ENCODE measurements at places on chromosomes 2 and 18.

DNA sequence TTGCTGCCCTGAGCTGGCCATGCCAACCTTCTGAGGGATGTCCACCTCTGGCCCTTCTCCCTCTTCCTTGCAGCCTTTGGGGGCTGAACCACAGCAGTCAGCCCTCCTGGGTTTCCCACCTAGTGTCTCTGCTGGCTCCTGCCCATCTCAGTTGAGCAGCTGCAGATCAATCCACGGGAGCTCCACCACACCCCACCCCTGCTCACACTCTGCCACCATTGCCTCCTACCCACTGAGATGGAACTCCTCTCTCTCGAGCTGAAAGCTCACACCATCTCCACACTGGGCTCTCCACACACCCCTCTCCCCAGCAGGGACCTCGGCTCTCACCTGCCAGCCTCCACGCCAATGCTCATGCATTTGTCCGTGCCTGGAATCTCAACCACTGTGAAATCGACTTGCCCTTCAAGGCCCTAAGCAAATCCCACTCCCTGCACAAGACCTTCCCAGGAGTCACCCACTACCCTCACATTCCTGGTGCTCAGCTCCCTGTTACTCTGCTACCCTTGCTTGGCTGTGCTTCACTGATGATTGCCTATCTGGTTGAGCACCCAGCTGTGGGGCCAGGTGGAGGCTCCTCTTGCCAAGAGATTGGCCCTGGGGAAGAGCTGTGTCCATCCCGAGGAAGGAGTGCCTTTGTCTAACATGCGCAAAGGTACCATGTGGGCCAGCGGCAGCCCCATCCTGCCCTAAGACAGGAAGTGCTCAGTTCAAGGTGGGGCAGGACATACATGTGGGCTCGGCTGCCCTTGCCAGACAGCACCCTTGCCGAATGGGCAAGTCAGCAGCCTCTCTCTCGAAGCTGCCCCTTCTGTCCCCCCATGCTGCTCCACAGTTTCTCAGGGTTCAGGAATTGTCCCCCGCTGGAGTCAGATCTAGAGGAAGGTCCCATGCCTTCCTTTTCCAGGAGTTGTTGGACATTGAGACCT lies 208.7 kb downstream of the CYP26B1 start:
- H3K4me1 ChIP-seq, result peaks cover 5% of the 10 kb centered on the region
- no peak for DNase-seq
- no peak overlapping the region for H3K4me3 ChIP-seq
- no peaks in the 10 kb centered on the region for H3K36me3 ChIP-seq
- H3K27me3 ChIP-seq, result peaks cover 7% of the 10 kb centered on the region
- H3K27ac ChIP-seq, result no peak overlapping the region

DNA sequence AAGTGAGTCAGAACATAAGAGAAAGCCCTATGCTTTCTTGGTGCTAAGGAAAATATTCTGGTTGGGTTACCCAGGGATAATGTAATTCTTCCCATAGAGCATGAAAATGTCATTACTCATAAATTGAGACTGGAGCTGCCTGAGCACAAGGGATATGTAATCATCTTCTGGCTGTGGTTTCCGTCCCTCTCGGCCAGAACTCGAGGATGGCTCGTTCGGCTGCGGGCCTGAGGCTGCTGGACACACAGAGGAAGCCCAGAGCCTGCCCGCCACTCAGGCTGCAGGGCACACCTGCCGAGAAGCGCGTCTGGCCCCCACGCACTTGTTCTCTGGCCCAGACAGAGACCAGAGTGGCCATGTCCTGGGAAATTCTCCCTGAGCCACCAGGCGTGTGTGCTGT lies 104.9 kb downstream of the ASAP2 start:
- peak overlapping the region; percentile 82 for H3K27ac ChIP-seq
- peaks cover 34% of the 10 kb centered on the region for H3K4me1 ChIP-seq
- H3K4me3 ChIP-seq, result no peak overlapping the region
- no peaks in the 10 kb centered on the region for H3K36me3 ChIP-seq

GRCh38 chr2:68236876-68237275 lies 15.5 kb downstream of the PPP3R1 start:
- no peaks in the 10 kb centered on the region for H3K36me3 ChIP-seq
- no peak for DNase-seq
- H3K27ac ChIP-seq, result no peak overlapping the region
- no peak overlapping the region for H3K4me3 ChIP-seq

- DNase-seq, result peak; percentile 14
- H3K27me3 ChIP-seq, result no peaks in the 10 kb centered on the region
- no peak overlapping the region for H3K27ac ChIP-seq
- peaks cover 9% of the 10 kb centered on the region for H3K4me1 ChIP-seq
- no peak overlapping the region for H3K4me3 ChIP-seq
Observed at GRCh38 chr2:190530248-190530900, 4.1 kb downstream of the NEMP2 start.

DNA sequence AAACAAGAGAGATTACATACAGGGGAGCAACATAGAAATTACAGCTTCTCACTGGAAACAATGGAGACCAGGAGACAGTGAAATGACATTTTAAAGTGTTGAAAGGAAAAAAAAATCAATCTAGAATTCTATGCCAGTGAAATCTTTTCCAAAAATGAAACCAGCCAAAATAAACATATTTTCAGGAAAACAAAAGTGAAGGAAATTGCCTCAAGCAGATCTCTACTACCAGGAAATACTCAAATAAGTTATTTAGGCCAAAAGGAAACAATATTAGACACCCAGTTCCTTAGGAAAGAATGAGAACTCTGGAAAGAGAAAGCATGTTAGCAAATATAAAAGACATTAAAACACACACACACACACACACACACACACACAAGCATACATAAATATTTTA lies 339.9 kb upstream of the NCKAP5 start:
- no peaks in the 10 kb centered on the region for H3K36me3 ChIP-seq
- DNase-seq, result no peak
- H3K4me1 ChIP-seq, result no peaks in the 10 kb centered on the region
- no peak overlapping the region for H3K4me3 ChIP-seq
- no peak overlapping the region for H3K27ac ChIP-seq
- no peaks in the 10 kb centered on the region for H3K27me3 ChIP-seq

- H3K27me3 ChIP-seq, result peaks cover 86% of the 10 kb centered on the region
- no peaks in the 10 kb centered on the region for H3K4me1 ChIP-seq
- no peak for DNase-seq
- H3K4me3 ChIP-seq, result no peak overlapping the region
- H3K27ac ChIP-seq, result no peak overlapping the region
- no peaks in the 10 kb centered on the region for H3K36me3 ChIP-seq
Observed at GRCh38 chr2:222284466-222284865, 14.3 kb downstream of the PAX3 start.

GRCh38 chr18:2310886-2311285 lies 260.4 kb downstream of the METTL4 start:
- H3K27ac ChIP-seq, result no peak overlapping the region
- H3K4me3 ChIP-seq, result no peak overlapping the region
- H3K4me1 ChIP-seq, result no peaks in the 10 kb centered on the region
- H3K27me3 ChIP-seq, result no peaks in the 10 kb centered on the region

GRCh38 chr2:25557179-25558036 lies 116.0 kb downstream of the DTNB start:
- no peaks in the 10 kb centered on the region for H3K36me3 ChIP-seq
- H3K4me1 ChIP-seq, result no peaks in the 10 kb centered on the region
- H3K4me3 ChIP-seq, result no peak overlapping the region
- no peak for DNase-seq
- H3K27me3 ChIP-seq, result no peaks in the 10 kb centered on the region

GRCh38 chr2:170339322-170339721 lies 161.4 kb downstream of the MYO3B start:
- H3K4me3 ChIP-seq, result no peak overlapping the region
- H3K27me3 ChIP-seq, result peaks cover 16% of the 10 kb centered on the region
- no peak overlapping the region for H3K27ac ChIP-seq
- H3K36me3 ChIP-seq, result no peaks in the 10 kb centered on the region

DNA sequence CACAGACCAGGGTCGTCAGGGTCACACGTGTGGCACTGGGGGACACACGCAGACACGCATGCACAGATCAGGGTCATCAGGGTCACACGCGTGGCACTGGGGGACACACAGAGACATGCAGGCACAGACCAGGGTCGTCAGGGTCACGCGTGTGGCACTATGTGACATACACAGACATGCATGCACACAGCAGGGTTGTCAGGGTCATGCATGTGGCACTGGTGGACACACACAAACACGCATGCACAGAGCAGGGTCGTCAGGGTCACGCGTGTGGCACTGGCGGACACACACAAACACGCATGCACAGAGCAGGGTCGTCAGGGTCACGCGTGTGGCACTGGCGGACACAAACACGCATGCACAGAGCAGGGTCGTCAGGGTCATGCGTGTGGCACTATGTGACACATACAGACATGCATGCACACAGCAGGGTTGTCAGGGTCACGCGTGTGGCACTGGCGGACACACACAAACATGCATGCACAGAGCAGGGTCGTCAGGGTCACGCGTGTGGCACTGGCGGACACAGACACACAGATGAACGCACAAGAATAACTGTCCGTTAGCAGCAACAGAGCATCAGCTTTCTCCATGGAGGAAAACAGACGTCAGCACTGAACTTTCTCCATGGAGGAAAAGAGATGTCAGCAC lies 34.9 kb downstream of the HDAC4 start:
- no peak for DNase-seq
- no peaks in the 10 kb centered on the region for H3K36me3 ChIP-seq
- H3K4me3 ChIP-seq, result no peak overlapping the region
- H3K4me1 ChIP-seq, result peaks cover 3% of the 10 kb centered on the region
- no peak overlapping the region for H3K27ac ChIP-seq

DNA sequence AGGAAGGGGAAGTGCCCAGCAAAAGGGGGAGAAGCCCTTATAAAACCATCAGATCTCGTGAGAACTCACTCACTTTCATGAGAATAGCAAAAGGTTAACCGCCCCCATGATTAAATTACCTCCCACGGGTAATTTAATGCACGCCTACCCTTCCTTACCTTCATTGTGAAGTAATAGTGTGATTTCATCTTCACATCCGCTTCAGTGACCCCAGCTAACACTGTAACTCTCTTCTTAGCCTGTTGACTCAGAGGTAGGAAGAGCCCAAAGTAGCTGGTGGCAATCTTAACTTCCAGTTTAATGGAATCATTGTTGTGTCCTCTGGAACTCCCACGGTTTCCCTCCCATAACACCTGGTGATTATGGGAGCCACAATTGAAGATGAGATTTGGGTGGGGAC lies 120.5 kb downstream of the GULP1 start:
- H3K4me3 ChIP-seq, result no peak overlapping the region
- no peak overlapping the region for H3K27ac ChIP-seq
- no peaks in the 10 kb centered on the region for H3K4me1 ChIP-seq
- no peaks in the 10 kb centered on the region for H3K36me3 ChIP-seq
- DNase-seq, result no peak
- H3K27me3 ChIP-seq, result no peaks in the 10 kb centered on the region

GRCh38 chr2:144630459-144631215 lies 110.7 kb upstream of the ZEB2 start:
- no peaks in the 10 kb centered on the region for H3K36me3 ChIP-seq
- no peak overlapping the region for H3K4me3 ChIP-seq
- DNase-seq, result no peak
- no peaks in the 10 kb centered on the region for H3K4me1 ChIP-seq
- H3K27me3 ChIP-seq, result no peaks in the 10 kb centered on the region
- H3K27ac ChIP-seq, result no peak overlapping the region

Data from heart right ventricle (tissue), 16 donors.